ENCODE measurements at places on chromosomes 2 and 18. TPM values are rescaled to one million over a fixed set of nuclear protein-coding genes. Genes with fewer than 3 reads are reported as not detected.

GRCh38 chr18:11798271-11798670 lies 52.9 kb upstream of the CHMP1B start:
- no peak for DNase-seq

MROH2A gene
- total RNA-seq = not detected

- DNase-seq = no peak
Observed at GRCh38 chr2:58106896-58107295, 60.3 kb downstream of the VRK2 start.

GRCh38 chr18:13180614-13181375 lies 37.8 kb upstream of the LDLRAD4 start:
- DNase-seq = no peak

RAPGEF4 gene
- total RNA-seq = 9.0 TPM

METTL8 gene
- 12.0 TPM for total RNA-seq

OXER1 gene
- total RNA-seq = 0.43 TPM

DNA sequence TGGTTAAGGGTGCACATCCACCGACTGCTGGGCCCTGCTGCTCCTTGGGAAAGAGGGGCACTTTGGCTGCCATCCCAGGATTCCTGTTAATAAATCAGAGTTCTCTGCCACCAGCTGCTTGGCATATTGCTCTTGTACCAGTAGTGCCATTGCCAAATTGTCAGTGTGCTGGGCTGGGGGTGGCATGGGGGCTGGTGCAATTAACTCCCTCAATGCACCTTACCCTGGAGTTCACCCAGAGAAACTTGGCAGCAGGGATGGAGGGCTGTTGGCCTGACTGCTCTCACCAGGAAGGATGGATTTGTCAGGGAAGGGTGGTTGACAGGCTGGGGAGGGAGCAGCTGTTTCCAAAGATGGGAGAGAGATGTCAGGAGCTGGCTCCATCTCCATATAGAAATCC lies 94.6 kb upstream of the SKOR2 start:
- no peak for DNase-seq

DNA sequence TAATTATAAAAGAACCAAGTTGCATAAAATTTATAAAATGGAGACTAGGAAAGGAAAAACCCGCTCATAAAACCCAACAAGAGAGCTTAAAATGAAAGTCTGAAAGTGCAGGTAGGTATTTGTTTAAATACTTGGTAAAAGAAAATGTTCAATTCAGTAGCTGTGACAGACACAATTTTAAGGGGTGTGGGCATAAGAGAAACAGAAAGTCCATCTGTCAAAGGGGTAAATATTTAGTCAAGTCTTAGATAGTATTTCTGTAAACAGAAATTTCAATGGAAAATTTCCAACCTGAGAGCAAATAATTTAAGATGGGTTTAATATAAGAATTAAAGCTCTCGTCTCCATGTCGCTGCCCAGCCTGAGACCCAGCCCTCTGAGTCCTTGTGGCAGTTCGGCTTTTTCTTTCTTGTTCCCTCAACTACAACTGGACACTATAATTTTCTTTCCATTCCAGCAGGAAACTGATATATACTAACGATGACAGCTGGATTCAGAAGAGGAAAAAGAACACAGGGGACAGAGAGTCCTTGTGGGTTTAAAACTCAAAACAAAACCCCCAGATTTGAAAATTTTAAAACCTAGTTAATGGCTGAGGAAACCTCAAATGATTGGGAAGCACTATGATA lies 88.0 kb upstream of the ZFP36L2 start:
- DNase-seq = no peak

DNA sequence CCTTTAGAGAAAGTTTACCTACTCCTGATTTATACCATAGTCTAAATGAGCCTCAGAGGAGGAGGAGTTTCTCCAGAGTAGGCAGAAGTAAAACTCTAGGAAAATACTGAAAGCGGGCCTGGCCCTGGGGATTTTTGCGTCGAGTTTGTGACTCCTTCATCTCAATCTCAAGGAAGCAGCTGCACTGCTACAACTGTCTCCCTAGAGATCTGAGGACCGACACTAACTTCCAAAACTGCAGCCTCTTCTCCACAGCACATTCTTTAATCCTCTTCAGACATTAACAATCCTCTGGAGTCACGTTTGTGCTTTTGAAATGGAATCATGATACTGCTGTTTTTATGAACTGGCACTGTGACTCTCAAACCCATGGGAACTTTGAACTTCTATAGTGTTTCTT lies 281.4 kb downstream of the KCNS3 start:
- no peak for DNase-seq

DNA sequence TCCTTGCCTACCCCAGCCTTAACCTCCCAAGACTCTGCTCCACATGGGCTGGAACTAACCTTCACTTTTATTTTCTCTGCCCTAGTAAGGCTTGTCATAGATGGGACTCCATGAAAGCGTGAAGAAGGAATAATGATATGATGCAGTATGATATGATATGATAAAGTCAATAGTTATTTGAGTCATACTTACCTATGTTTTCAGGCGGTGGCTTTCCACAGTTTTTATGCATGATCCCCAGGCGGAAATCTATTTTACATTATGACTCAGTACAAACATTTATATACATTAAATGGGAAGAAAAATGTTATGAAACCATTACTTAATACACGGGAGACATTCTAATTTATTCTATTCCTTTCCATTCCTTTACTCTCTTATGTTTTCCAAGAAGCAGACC lies 5.6 kb downstream of the ACMSD start:
- DNase-seq = no peak

GRCh38 chr2:197705912-197706838 lies 1.0 kb downstream of the MARS2 start:
- peak; percentile 50 for DNase-seq

GREB1L gene
- total RNA-seq = 6.4 TPM

ATP5MC3 gene
- total RNA-seq = 1,232 TPM

DNA sequence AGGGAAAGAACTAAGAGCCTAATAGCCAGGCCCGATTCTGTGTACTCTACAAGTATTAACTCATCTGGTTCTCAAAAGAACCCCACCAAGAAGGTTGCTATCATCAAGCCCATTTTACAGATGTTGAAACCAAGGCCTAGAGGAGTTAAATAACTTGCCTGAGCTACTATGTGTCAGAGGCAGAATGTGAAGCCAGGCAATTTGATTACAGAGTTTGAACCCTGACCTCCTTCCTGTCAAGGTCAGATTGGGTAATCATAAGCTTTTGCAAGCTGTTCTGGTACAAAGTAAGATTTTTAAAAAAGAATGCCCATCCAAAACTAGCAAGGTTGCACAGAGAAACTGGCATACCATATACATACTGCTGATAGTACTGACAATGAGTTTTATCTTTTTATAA lies 227.1 kb downstream of the HAUS1 start:
- DNase-seq = no peak

GRCh38 chr2:97011977-97012569 lies 25.7 kb upstream of the FAM178B start:
- DNase-seq = no peak

DNA sequence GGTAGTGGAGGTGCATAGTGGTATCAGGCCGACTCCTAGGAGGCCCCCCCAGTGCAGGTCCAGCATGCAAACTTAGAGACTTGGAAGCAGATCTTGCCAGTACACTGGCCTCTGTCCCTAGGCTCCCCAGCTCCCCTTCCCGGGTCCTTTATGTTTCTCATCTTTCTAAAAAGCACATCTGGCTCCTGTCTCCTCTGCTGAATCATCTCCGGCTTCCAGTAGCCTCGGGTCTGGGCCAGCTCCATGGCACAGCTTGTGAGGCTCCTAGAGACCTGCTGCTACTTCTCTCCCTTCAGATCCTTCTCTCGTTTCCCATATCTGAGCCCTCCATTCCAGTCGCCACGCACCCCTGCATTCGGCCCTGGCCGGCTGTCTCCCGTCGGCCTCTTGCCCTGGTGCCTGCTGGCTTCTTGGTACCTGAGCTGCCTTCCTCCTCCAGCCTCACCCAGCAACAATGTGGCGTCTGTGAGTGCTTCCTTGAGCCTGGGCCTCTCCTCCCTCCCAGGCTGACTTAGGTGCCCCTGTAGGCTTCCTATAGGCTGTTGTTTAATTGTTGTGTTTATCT lies 6.6 kb downstream of the TRAF3IP1 start:
- no peak for DNase-seq

- no peak for DNase-seq
Observed at GRCh38 chr2:109260886-109261700, 132.1 kb downstream of the SH3RF3 start.

GRCh38 chr2:105338020-105338385 lies 663 bp downstream of the C2orf49 start:
- no peak for DNase-seq

DNA sequence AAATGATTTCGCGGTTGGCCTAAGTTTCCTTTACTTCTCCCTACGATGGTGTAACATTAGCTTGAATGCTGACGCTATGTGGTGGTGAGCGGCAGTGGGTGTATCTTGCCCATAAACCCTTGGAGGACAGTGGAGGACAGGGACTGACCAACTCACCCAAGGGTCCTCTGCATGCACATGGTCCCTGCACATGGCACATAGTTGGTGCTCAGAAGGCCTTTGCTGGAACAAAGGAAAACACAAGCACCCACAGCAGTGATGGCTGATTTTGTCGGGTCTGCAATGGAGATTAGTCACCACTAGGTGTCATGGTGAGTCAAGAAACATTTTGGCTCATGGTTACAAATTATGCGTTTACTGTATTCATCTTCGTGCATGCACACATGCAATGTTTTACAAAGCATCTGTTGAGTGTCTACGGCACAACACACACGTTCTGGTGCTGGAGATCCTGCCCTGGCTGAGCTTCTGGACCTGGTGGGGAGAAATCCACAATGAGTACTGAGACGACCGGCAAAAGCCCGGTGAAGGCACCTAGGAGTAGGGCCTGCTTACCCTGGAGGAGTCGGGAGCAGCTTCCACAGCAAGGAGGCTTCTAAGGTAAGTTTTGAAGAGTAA lies 44.0 kb downstream of the PDCL3 start:
- DNase-seq = no peak

DNA sequence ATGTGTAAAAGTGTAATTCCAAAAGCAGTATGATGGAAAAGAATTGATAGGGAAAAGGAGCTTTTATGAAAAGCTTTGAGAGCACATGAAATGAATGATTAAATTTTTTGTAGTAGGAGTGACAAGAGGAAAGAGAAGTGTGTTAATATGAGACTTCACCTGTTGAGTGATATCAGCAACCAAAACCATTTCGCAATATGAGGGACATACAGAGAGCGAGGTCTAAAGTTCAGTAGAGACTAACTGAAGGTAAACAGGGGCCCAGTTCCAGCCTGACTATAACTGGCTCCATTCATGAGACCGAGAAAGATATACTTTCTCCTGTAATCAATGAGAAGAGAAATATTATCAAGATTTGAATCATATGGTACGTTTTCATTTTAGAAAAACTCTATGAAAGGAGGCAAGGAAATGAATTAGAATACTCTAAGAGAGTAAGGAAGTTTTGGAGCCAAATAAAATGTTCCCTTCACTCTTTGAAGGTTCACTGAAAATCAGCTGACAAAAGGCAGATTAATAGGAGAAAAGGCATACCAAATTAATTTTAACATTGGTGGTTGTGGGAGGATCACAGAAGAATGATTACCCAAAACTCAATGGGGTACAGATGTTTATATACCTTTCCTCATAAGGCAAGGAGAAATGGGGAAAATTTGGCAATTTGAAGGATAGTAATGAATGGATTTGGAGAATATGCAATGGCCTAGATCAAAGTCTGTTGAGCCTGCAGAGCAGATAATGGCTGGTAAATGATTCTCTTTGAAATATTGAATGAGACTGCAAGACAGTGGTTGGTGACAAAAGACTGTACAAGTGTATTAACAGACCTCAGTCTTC lies 932.2 kb downstream of the TDRD15 start:
- no peak for DNase-seq

GRCh38 chr2:17590342-17590911 lies 49.9 kb downstream of the VSNL1 start:
- DNase-seq = no peak

- no peak for DNase-seq
Observed at GRCh38 chr2:37664231-37664643, 7.2 kb downstream of the CDC42EP3 start.

DNA sequence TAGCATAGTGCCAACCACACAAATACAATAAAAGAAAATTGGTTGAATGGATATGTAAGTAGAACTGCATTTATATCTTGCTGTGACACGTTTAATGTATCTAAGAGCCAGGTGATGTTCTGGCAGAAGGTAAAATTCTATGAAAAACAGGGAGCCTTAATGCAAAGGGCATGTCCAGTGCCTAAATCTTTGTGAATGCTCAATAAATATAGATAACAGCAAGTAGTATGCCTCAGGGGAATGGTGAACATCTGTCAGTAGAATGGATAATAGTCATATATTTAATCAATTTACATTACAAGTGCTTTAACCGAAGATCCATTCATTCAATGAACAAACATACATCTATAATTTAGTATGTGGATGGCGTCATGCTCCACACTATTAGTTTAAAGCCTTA lies 43.7 kb upstream of the NYAP2 start:
- DNase-seq = no peak

GRCh38 chr2:70626254-70626990 lies 72.8 kb upstream of the TGFA start:
- DNase-seq = no peak

DNA sequence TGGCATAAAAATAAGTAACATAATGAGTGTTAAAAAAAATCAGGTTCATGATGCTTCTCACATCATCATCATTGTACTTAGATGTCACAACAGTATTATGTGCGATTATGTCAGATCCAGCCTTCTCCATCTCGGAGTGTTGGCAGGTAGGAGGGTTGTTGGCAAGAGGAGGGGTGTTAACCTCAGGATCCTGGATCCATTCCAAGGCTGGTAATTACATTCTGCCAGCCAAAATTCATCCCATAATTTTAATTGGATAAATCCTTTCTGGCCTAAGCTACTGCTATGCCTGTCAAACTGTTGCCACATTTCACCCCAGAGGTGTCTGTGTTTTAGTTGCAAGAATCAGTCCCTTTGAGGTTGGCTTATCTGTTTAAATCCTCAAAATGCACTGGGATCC lies 891 bp upstream of the FTCDNL1 start:
- DNase-seq = no peak

AFG3L2 gene
- 140 TPM for total RNA-seq

BOLL gene
- total RNA-seq = not detected

GRCh38 chr2:32743480-32744236 lies 115.8 kb downstream of the TTC27 start:
- DNase-seq = no peak

DNA sequence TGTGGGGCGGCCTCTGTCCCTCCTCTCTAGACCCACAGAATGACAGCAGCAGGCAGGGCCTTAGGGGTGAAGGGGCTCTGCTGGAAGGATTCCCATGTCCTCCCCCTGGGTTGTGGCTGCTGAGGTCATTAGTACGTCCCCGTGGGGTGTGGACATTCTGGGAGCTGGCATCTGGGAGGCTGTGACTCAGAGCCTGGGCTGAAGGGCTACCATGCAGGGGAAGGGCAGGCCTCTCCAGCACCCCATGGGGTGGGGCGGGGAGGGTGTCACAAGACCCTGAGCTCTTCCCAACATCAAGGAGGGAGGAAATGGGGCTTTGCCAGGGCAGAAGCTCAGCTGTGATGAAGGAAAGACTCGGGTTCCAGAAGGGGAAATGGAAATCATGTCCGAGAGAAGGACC lies 105.8 kb upstream of the SMAD2 start:
- no peak for DNase-seq

Data from Right ventricle myocardium inferior (tissue), 1 donor.